ENCODE measurements at places on chromosomes 1 and 21.

- DNase-seq: peak; percentile 66
These were observed 1.1 kb downstream of the TOR1AIP1 start for GRCh38 chr1:179883040-179883744.

DNA sequence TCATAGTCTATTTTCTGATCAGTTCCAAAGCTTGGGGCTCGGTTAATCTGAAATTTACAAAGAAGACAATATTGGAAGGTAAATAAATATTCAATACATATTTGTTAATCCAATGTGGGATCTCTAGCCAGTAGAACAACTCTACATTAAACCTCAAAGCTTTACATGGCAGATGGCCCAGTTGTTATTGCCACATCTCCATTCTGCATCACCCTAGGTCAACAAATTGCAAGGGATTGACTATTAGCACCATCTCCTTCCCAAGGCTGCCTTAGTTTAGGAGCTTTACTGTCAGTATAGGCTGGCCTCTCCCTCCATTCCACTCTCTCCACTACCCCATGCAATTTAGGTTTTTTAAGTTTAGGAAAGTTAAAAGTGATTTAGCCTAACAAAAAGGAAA lies 69.7 kb downstream of the TTLL7 start:
- DNase-seq: no peak

GRCh38 chr1:204859861-204860267 lies 10.8 kb upstream of the NFASC start:
- DNase-seq: no peak

- no peak for DNase-seq
These were observed 51.2 kb upstream of the CCDC190 start for GRCh38 chr1:162912061-162912667.

DNA sequence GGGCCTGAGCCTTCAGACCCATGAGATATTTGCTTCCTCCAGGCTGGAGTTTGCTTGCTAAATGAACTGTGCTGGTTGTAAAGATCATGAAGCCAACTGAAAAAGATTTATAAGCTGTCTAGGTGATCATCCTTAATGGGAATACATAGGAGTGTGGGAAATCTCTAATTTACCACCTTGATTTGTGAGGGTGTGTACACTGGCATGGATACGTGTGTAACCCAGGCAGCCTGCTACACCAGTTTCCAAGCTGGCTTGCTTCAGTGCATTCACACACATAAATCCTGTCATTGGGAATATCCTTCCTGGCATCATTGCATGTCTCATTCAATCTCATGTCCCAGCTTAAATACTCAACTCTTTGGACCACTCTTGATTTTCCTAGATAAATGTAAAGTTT lies 57.6 kb upstream of the GNG12 start:
- no peak for DNase-seq

- no peak for DNase-seq
These were observed 49.5 kb downstream of the ATP6V1G3 start for GRCh38 chr1:198491028-198491427.

DNA sequence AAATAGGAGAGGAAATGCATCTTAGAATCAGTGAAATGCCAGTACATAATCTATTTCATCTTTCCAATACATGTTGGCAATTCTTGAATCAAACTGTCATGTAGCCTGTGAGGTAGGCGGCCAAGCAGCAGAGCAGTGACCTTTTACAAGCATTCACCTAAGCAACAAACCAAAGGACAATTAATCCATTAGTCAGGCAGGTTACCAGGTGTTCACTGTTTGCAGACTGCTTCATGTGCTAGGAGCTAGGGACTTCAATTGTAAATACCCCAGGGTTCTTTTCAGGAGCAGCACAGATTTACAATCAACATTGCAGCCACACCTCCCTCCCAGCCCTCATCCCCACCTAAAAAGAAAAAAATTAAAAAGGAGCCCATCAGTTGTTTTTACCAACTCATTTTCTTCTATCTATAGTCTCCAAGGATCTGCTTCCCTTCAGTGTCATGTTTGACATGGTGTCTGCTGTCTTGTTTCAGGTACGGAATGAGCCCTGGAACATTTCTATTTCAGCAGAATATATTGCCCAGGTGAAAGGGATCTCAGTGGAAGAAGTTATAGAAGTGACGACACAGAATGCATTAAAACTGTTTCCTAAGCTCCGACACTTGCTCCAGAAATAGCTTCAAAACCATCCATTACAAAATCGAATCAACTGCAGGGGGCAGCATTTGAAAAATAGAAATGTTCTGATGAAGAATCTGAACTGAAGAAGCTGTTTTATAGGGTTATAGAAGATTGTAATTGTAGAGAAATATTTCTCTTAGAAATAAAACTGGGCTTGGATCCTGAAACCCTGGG lies 23.0 kb downstream of the TATDN3 start:
- no peak for DNase-seq

DNA sequence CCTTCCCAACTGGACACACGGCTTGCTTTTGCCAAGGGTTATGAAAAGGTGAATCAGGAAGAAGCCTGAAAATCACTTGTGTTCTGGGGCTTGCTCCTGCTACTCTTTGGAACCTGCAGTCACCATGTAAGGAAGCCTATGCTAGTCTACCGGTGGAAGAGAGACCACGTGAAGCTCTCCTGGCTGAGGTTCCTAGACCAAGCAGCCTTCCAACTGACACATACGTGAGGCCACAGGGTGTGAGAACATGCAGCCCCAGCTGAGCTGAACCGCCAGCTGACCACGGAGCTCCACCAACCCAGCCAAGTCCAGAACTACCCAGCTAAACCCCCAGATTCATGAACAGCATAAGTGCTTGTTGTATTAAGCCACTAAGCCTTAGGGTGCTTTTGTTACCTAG lies 72.8 kb upstream of the KRTAP19-8 start:
- DNase-seq: no peak

DNA sequence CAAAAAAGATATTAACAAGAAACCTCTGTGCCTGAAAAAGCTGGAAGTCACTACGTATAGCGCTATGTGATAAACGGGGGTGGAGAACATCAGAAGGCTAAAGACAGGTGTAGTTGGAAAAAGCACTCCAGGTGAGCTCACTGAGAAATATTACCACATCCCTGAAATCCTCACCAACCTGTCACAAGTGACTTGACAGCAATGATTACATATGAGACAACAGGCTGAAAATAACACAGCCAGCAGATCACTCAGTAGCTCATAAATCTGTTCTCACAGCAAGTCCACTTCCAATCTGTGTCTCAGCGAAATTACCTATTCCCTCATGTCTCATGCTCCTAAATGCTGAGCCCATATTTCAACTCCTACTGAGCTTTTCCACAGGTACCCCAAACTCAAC lies 120.5 kb downstream of the UBR4 start:
- no peak for DNase-seq

DNA sequence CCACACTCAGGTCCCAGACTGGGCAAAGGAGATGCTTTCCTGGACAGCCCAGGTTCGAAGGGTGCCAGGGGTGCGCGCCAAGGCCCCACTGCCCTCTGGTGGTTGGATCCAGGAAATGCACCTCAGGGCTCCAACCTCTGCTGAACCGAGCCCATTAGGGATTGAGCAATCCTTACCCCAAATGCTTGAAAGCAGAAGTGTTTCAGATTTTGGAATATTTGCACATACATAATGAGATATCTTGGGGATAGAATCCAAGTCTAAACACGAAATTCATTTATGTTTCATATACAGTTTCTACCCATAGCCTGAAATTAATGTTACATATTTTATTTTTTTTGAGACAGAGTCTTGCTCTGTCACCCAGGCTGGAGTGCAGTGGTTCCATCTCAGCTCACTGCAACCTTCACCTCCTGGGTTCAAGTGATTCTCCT lies 57.4 kb downstream of the SLC9A1 start:
- DNase-seq: peak; percentile 82

- no peak for DNase-seq
These were observed 25.1 kb downstream of the SPSB1 start for GRCh38 chr1:9317591-9318417.

GRCh38 chr1:94032637-94033036 lies 88.3 kb downstream of the ABCA4 start:
- no peak for DNase-seq

DNA sequence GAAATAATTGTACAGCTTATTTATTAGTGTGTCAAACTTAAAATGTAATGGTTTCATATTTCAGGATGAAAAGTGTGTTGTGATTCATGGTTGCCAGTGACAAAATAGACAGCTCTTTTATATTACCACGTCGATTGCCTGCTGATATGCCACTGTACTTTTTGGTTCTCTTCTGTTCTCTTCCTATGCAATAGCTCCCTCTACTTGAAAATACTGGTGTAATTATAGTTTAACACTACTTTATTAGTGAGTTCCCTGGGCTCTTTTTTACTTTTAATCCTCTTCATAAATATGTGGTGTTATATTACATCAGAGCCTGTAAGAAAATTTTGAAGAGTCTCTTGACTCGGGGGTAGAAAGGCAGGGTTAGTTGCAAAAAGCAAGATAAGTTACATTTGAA lies 111.3 kb downstream of the PATJ start:
- no peak for DNase-seq

DNA sequence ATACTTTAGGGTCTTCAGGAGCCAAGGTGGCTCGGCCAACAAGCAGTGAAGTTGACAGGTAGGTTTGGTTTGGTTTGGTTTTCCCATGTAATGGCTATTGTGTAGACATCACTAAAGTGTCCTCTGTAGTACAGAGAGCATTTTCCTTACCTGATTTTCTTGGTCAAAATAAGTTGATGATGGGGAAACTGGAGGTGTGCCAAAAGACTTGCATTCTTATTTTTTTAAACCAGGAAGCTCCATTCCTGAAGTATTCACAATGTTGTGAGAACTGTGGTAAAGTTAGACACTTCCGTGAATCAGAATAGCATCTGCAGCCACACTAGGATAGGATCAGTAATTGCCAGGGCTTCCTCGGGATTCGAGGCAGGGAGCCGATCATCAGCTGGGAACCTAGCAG lies 2.9 kb downstream of the ZBTB37 start:
- DNase-seq: no peak

DNA sequence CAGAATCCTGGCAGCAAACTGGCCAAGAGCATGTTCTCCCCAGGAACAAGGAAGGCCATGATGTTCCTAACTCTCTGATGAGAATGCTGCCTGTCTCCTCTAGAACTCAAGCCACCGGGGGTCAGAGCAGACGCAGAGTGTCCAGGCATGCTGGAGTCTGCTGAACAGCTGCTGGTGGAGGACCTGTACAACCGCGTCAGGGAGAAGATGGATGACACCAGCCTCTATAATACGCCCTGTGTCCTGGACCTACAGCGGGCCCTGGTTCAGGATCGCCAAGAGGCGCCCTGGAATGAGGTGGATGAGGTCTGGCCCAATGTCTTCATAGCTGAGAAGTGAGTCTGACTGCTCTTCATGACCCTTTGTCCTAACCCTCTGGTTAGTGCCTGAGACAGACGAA lies 23.4 kb downstream of the STYXL2 start:
- no peak for DNase-seq
